Right lung (tissue), 10 donors: ENCODE measurements at places on chromosomes 2 and 18. TPM values are rescaled to one million over a fixed set of nuclear protein-coding genes. Genes with fewer than 3 reads are reported as not detected.

DNA sequence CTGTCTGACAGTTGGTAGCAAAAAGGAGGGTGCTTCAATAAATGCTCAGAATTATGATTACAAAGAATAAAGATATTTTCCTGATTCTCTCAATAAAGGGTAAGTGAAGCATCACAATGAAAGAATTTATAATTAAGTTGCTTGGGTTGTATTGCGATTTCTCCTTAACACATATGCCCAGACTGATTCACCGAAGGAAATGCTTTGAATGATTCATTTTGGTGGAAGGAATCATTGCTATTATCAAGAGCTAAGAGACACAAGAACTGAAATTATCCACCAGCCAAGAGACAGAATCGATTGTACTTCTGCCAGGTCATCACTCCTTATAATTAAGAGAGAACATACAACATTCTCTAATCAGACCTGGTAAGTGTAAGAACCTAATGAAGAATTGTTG lies 301.4 kb downstream of the NR4A2 start:
- no peak for DNase-seq

- DNase-seq, result no peak
These were observed 210.7 kb downstream of the ARL4C start for GRCh38 chr2:234286118-234286598.

DNA sequence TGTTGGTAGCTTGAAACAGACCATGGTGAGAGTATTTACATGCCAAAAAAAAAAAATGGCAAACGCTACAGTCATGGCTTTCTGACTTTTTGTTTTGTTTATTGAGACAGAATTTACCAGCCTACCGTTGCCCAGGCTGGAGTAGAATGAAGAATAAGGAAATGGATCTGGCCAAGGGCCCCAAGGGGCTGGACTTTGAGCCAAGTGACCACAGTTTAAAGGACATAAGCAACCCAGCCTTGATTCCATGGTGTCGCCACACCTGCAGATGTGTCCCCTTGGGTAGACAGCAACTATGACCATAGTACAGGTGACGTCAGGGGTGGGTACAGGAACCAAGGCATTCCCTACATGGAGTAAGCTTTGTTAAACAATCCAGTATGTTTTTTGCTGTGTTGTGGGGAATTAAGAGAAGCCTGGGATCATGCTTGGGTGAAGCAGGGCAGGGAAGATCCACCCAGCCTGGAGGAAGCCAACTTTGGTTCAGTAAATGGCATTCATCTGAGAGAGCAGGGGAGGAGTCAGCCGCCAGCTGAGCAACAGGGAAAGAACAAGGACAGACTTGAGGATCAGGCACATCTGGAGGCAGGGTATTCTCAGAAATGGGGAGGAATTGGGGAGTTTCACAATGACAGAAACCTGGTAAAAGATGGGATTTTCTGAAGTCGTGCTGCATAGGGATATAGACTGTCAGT lies 110.3 kb upstream of the SH3BP4 start:
- DNase-seq, result no peak

- DNase-seq, result no peak
These were observed 58.6 kb upstream of the DOCK10 start for GRCh38 chr2:225100856-225101294.

GRCh38 chr2:169818241-169818640 lies 6.5 kb downstream of the METTL5 start:
- no peak for DNase-seq

GRCh38 chr2:3154146-3154545 lies 223.5 kb downstream of the EIPR1 start:
- DNase-seq, result no peak

- DNase-seq, result no peak
These were observed 1324.6 kb upstream of the NRXN1 start for GRCh38 chr2:52356556-52356955.

GRCh38 chr2:19367326-19367725 lies 8.9 kb upstream of the OSR1 start:
- DNase-seq, result no peak

DNA sequence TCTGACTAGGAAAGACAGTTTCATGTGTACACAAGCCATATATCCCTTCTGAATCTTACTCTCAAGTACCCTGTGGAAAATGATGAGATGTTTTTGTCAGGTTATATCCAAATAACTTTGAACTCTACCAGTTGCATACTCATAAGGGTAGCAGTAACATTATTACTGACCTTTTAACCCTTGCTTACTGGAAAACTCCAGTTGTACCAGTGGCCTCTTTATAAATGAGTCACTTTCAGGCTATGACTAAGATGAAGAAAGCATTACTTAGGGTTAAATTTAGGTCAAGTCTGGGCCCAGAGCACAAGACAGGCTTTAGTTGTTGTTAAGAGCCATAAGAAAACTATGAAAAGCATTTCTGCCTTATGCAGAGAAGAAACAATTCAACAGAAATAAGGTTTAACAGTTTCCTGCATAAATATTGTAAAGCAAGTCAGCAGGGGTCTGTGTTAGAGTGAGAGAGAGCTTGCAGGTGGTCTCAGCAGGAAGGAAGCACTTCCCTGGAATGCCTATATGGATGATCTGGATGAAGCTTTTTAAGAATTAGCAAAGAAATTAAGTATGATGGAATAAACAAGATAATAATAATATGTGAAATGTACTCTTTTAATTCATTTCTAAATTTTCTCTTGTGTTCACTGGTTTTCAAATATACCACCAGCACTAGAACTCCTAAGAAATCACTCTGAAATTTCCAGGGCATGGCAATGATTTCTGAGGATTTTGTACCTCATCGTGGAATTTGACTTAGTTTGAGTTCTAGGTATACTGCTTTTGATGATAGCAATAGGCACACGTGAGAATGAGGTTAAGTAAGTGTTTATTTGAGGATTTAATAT lies 126.6 kb downstream of the UBE2E3 start:
- DNase-seq, result no peak

DNA sequence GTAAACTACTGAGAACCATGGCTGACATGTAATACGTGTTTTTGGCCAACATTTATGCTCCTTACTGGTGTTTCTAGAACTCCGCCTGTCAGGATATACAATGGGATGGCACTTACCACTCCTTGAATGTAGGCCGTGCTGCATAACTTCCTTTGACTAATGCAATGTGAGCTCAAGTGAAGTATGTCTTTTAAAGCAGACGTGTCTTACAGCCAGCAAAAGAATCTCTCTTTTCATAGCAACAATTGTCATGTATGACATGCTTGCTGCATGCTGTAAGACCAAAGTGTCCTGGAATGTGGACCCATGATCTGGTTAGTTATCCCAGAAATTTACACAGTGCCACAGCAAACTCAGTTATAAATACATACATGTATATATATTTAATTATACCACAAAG lies 1202.7 kb upstream of the PIK3C3 start:
- no peak for DNase-seq

DNA sequence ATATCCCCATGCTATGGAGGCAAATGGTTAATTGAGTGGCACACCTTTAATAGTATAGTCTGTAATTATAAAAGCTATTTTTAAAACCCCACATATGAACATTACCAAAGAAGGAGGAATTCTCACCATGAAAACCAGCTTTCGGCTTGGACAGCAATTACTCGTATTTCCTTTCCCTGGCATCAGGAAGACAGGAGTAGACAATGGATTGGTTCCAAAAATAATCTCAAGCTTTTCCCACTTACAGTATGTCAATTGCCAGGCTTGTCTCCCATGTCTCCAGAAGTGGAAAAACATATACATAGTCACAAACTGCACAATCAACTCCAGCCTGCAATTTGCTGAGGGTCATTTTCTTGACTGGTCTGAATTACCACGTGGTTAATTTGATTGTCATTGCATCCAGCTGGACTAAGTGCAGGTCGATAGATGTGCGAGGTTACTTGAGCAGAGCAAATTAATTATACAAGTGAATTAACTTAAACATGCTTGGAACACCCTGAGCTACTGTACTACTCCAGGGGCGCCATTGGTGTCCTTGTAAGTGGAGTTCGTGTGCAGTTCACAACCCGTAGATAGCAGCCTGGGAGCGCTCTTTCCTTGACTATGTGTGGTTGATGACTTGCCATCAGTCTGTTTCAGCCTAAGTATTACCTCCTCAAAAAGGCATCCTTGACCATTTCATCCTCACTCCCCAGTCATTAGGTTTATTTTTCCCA lies 124.3 kb upstream of the PELI1 start:
- DNase-seq, result no peak

GRCh38 chr2:25649786-25650185 lies 23.6 kb downstream of the DTNB start:
- no peak for DNase-seq

DNA sequence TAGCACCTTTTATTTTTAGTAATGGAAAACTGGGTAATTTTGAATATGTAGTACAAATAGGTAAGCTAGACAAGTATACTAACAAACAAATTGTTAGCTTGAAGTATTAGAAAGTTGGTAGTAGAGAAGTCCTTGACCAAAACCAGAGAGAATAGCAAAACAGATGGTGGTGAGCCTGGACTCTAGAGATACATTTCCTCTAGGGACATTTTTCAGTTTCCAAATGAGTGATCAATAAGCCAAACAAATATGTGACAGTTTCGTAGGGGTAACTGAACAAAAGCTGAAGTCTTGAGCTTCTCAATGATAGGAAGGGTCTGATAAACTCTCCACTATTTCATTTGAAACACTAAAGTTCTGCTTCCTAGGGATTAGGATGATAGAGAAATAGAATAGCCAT lies 692.0 kb upstream of the FAM98A start:
- no peak for DNase-seq

- no peak for DNase-seq
These were observed 82.9 kb downstream of the ADCYAP1 start for GRCh38 chr18:987325-988186.

DNA sequence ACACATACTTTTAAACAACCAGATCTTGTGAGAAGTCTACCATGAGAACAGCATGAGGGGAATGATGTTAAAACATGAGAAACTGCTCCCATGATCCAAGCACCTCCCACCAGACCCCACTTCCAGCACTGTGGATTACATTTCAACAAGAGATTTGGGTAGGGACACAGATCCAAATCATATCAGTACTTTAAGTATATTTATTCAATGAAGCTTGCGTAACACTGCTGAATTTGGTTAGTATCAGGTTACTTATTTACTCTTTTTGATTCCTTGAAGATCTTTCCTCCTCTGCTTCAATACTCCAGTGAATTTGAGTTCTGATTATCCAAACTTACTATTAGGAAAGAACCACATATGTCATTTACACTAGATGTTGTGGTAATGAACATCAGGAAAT lies 418.6 kb downstream of the PIK3C3 start:
- no peak for DNase-seq

C2orf66 gene
- polyA plus RNA-seq, result 0.28 TPM

TBR1 gene
- 0.06 TPM for polyA plus RNA-seq

DOK6 gene
- polyA plus RNA-seq, result 14.5 TPM

CAMKMT gene
- polyA plus RNA-seq, result 12.8 TPM

NABP1 gene
- polyA plus RNA-seq, result 18.4 TPM

ZNF396 gene
- 3.0 TPM for polyA plus RNA-seq

PLGLB2 gene
- 1.1 TPM for polyA plus RNA-seq

ASB3 gene
- 37.1 TPM for polyA plus RNA-seq

ANKRD30BL gene
- 0.63 TPM for polyA plus RNA-seq
